Vein endothelial cell (primary cell): ENCODE measurements at places on chromosomes 6 and 20. TPM values are rescaled to one million over a fixed set of nuclear protein-coding genes. Genes with fewer than 3 reads are reported as not detected.

The FERMT1 gene
- 0.65 and 1.6 TPM in 2 replicates for total RNA-seq

The RCAN2 gene
- 0.33 and 1.5 TPM in 2 replicates for total RNA-seq

The MPIG6B gene
- not detected in 2 replicates for total RNA-seq

The SEMG1 gene
- total RNA-seq = not detected in 2 replicates

The NOTCH4 gene
- 53.6 and 68.6 TPM in 2 replicates for total RNA-seq

The HSPA1A gene
- total RNA-seq = 53.3 and 53.9 TPM in 2 replicates

The ZBTB46 gene
- total RNA-seq = 13.1 and 14.4 TPM in 2 replicates

The GSTA3 gene
- not detected in 2 replicates for total RNA-seq

The XKR7 gene
- total RNA-seq = not detected in 2 replicates

The MAP3K5 gene
- 7.5 and 7.8 TPM in 2 replicates for total RNA-seq

The TFAP2A gene
- total RNA-seq = 0.10 TPM in 1 of 2 replicates, not detected in the other

The ACAT2 gene
- 10.8 and 38.3 TPM in 2 replicates for total RNA-seq

The TRAPPC3L gene
- 0.33 TPM in 1 of 2 replicates, not detected in the other for total RNA-seq

The CLPSL2 gene
- total RNA-seq = not detected in 2 replicates

The LIME1 gene
- total RNA-seq = 2.9 and 3.7 TPM in 2 replicates

The SGK2 gene
- 0.67 TPM in 1 of 2 replicates, not detected in the other for total RNA-seq

The KCNQ5 gene
- total RNA-seq = under 0.01 and 0.10 TPM in 2 replicates

The APOM gene
- 0.29 and 0.65 TPM in 2 replicates for total RNA-seq

The WFDC5 gene
- total RNA-seq = not detected in 2 replicates

The NFKBIE gene
- 25.5 and 30.8 TPM in 2 replicates for total RNA-seq

The HCRTR2 gene
- not detected in 2 replicates for total RNA-seq

The RBM24 gene
- 1.3 and 4.0 TPM in 2 replicates for total RNA-seq

The PCIF1 gene
- 13.9 and 14.4 TPM in 2 replicates for total RNA-seq

The GHRH gene
- total RNA-seq = not detected in 2 replicates

The FHL5 gene
- total RNA-seq = not detected in 2 replicates

The TTPAL gene
- total RNA-seq = 7.5 and 8.2 TPM in 2 replicates

The ZC2HC1B gene
- total RNA-seq = not detected in 2 replicates
